ENCODE measurements at places on chromosomes 7 and 10.
A peak's percentile ranks its signal among the peaks of the same experiment; 100 is the strongest.

GRCh38 chr10:114102256-114102655 is 58.6 kb downstream of the ADRB1 start:
- DNase-seq: no peak

GRCh38 chr10:11209830-11210181 is 192.1 kb downstream of the CELF2 start:
- DNase-seq: no peak

DNA sequence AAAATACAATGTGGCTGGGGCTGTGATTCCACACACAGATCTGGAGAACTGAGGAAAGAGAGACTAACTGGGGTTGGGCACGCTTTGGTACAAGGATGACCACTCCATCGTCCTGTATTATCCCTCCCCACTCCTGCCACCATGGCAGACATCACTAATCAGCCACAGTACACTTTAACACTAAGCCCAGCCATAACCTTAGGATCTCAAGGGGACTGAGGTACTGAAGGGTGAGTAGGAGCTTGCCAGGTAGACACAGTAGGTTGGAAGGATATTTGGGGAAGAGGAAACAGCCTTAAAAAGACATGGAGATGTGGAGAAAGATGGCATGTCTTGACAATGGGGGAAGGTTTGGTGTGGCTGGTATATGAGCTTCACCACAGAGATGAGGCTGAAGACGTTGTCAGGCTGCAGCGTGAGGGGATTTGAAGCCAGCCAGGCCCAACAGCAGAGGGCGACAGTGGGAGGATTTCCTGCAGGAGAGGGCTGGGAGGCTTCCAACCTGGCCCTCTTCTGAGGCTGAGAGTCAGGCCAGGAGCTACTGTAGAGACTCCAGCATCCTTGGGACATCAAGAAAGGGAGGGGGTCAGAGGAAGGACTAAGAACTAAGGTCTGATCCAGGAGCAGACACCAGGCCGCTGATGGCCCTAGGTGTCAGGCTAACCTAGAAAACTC is 58.6 kb upstream of the COL13A1 start:
- DNase-seq: no peak

DNA sequence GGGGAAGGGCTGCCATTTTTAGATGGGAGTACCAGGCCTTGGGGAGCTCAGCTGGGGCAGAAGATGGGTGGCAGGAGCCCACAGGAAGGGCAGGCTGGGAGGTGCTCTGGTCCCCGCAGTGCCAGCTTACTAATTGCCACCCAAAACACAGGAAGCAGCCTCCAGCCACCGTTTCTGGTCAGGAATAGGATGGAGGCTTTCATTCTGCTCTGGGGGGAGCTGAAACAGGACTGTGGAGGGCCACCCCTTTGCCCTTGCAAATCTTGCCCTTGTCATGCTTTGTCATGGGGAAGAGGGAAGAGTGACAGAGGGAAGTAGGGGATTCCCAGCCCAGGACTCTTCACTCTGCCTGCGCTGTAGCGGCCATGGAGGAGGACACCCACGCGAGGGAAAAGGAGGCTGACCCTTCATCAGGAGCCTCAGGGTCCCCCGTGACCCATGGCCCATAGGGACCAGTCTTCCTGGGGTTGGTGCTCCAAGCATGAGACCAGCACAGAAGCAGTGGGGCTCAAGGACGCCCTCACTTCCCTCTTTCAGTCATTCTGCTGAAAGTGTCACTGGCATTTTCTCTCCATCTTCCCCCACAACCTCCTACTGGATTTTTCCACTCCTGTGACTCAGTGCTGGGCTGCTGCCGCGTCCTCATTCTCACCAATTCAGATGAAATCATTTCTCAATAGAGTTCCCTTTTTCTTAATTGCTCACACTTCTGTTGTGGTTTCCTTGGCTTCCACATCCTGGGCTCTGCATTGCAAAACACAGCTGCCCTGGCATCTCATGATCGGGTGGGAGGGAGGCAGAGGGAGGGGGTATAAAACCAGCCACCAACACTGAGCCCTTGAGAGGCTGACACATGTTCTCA is 61.9 kb downstream of the MKI67 start:
- DNase-seq: peak; percentile 82

DNA sequence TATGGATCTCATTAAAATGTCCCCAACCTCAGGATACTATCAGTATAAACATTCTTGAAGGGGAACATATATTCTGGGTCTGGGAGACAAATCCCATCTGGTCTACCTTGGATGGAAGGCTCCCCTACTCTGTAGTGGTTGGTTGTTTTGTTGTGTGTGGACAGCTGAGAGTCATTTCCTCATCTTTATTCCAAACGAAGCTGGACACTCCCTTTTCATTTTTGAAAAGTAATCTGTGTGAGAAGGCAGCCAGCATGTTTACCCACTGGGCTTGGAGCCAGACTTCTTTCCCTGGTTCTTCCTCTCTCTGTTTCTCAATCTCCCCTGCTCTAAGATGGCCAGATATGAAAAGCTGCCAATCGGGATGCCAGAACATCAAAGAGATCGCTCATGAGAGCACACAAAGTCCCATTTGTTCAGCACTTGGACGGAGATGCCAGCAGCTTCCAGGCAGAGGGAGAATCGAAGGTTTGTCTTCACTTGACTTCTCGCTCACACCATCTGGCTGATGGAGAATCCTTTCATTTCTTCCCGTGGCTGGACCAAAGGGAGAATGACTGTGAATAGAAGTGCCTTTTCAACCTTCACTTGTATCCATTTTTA is 108.1 kb upstream of the AGR3 start:
- peak; percentile 43 for DNase-seq

DNA sequence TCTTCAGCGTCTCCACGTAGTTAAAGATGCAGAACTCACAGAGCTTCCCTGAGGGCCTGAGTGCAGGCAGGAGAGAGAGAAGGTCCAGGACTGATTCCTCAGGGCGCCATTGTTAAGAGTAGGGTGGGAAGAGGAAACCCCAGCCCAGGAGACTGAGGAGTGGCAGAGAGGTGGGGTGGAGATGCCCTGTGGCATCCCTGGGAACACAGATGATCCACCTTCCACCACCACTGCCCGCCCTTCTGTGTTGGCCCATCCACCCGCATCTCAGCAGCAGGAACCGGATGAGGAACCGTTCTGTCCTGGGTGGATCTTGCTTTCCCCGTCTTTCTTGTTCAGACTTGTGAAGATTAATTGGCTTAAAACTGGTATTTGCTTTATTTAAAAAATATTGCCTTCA is 48.3 kb downstream of the PFKP start:
- DNase-seq: no peak
